Tibial artery (tissue), 4 donors: ENCODE measurements at places on chromosomes 11 and 22.
A peak's percentile ranks its signal among the peaks of the same experiment; 100 is the strongest.

GRCh38 chr11:79198898-79199250 is 242.0 kb downstream of the TENM4 start:
- DNase-seq: no peak

DNA sequence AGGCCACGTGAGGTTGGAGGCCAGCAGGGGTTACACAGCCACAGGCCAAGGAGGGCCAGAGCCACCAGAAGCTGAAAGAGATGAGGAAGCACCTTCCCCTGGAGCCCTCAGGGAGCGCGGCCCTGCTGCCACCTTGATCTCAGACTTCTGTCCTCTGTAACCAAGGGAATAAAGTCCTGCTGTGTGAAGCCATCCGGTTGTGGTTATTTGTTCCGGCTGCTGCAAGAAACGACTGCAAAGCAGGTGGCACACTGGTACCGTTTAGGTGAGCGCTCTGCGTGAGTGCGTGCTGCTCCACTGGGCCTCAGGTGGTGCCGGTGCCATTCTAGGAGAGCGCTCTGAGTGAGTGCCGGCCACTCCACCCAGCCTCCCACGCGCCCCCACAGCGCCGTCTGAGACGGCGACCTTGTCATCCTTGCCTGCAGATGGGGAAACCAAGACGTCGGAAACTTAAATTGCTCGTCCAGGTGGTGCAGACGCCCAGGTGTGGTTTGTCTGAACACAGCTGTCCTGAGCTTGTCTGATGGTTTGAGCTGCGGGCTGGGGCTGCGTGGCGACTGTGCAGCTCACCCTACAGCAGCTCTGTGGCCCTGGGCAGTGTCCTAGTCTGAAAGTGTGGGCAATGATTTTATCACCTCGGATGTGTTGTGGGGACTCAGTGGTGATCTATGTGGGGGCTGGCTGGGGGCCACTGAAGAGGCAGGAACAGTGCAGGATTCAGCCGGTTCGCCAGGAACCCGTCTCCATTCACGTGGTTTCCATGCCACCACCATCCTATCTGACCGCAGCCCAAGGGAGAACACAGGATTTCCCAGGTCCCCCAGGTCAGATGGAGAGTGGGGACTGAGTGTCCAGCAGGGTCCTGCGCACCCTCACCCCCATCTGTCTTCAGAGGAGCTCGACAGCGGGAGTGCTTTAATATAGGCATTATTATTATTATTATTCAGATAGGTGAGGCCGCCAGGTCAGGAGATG is 4.6 kb upstream of the MRGPRG start:
- no peak for DNase-seq

GRCh38 chr11:125290263-125290662 is 125.7 kb downstream of the PKNOX2 start:
- no peak for DNase-seq

- DNase-seq: no peak
Measured at GRCh38 chr11:23310276-23310675, 450.0 kb upstream of the CCDC179 start.

DNA sequence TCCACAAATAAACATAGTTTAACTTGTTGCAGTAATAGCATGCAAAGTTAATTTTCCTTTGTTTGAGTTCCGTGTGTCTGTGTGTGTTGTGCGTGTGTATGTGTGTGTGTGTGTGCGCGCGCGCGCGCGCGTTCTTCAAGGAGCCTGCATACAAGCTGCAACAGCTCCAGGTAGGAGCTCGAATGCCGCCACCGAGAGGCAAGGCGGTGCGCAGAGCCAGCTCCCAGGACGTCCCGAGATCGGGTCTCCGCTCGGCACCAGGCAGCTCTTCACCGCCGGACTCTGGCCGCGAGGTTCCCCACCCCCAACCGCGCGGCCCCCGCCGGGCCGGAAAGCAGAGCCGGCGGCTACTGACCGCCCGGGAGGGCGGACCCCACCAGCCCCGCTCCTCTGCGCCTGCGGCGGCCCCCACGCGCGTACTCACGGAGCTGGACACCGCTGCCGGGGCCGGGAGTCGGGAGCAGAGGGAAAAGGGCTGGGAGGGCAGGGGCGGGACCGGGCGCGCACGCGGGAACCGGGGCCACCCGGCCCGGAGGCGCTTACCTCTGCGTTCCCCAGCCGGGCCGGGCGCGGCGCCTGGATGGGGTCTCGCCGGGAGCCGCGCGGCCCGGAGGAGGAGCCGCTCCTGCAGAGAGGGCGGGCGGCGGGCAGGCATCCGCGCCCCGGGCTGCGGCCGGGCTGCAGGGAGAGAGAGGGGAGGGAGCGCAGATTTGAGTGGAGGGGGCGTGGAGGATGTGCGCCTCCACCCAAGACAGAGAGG is 40.4 kb upstream of the AKIP1 start:
- DNase-seq: peak; percentile 34

DNA sequence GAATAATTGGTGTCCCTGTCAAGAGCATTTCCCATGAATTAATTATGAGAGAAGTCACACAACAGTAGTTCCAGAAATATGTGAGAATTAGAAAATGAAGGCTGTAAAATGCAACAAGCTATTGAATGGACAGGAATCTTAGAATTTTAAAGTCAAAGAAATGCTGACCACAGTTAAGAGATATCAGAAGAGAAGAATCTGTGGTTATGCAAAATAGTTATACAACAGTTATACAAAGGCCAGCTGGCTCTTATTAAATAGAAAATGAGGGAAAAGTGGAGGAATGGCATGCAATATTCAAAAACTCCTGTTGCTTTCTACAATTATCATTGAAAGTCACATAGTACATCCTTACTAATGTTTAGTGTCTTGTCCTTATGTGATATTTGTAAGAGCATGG is 27.4 kb downstream of the CASP12 start:
- no peak for DNase-seq
